Gastrocnemius medialis (tissue), 4 donors: ENCODE measurements at places on chromosomes 7 and 10. TPM values are rescaled to one million over a fixed set of nuclear protein-coding genes. Genes with fewer than 3 reads are reported as not detected.

DNA sequence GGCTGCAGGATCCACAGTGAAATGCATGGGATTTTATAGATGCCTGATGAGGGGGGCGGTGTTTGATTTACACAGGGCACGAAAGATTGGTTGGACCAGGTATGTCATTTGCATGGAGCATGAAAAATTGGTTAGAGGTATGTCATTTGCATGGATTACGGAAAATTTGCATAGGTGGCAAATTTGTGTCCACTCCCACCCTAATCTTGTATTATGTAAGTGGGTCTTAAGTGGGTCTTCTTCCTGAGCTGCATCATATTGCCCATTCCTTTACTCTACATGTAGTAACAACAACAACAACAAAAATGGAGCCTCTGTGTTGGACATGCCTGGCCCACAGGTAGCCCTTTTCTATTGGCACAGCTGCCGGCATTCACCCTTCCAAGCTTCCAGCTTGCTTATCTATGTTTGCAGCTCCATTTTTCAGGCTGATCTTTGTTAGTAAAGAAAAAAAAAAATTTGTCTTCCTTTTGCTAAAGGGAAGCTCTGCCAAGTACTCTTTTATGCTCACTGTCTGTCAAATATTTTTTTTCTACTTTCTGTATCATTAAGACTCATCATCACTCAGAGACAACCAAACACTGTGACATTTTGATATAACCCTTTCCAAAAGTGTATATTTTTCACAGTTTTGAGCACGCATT is 10.3 kb upstream of the ZNF273 start:
- peaks cover 18% of the 10 kb centered on the region for H3K4me1 ChIP-seq
- H3K27me3 ChIP-seq: no peaks in the 10 kb centered on the region
- DNase-seq: no peak
- H3K36me3 ChIP-seq: no peaks in the 10 kb centered on the region
- no peak overlapping the region for H3K4me3 ChIP-seq

- no peaks in the 10 kb centered on the region for H3K4me1 ChIP-seq
- H3K27me3 ChIP-seq: no peaks in the 10 kb centered on the region
- no peak overlapping the region for H3K4me3 ChIP-seq
- DNase-seq: no peak
- H3K27ac ChIP-seq: no peak overlapping the region
- no peaks in the 10 kb centered on the region for H3K36me3 ChIP-seq
Measured at GRCh38 chr10:86091216-86091615, 275.4 kb downstream of the GRID1 start.

GRCh38 chr10:109205929-109206585 is 717.3 kb downstream of the XPNPEP1 start:
- no peak for DNase-seq
- no peaks in the 10 kb centered on the region for H3K36me3 ChIP-seq
- no peaks in the 10 kb centered on the region for H3K27me3 ChIP-seq
- no peak overlapping the region for H3K4me3 ChIP-seq
- H3K4me1 ChIP-seq: no peaks in the 10 kb centered on the region

Gene CABCOCO1
- total RNA-seq: not detected

Gene SPAM1
- not detected for total RNA-seq

- no peaks in the 10 kb centered on the region for H3K36me3 ChIP-seq
- H3K27ac ChIP-seq: no peak overlapping the region
- DNase-seq: no peak
- H3K4me1 ChIP-seq: peaks cover 7% of the 10 kb centered on the region
Measured at GRCh38 chr7:88116235-88116795, 103.5 kb downstream of the SRI start.

Gene RAPGEF5
- total RNA-seq: 8.1 TPM

GRCh38 chr10:24417053-24417452 is 208.1 kb downstream of the KIAA1217 start:
- H3K36me3 ChIP-seq: no peaks in the 10 kb centered on the region
- no peak for DNase-seq
- peak overlapping the region; percentile 94 for H3K27ac ChIP-seq
- no peak overlapping the region for H3K4me3 ChIP-seq
- H3K4me1 ChIP-seq: peaks cover 34% of the 10 kb centered on the region

DNA sequence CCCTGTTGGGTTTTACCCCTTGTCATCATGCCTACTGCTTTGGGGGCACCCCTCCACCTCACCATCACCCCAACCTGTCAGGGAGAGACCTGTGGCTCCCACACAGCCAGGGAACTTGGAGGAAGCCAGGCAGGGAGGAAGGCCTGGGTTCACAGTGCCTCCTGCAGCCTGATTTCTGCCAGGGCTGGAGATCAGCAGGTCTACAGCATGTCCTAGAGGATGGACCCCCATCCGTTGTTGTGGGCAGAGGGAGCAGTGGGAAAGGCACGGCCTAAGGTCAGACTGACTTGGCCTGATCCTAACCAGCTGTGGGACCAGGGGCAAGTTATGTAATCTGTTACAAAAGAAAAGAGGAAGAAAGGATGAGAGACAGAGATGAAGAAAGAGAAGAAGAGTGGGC is 28.2 kb downstream of the ZCCHC24 start:
- no peak overlapping the region for H3K27ac ChIP-seq
- no peaks in the 10 kb centered on the region for H3K27me3 ChIP-seq

DNA sequence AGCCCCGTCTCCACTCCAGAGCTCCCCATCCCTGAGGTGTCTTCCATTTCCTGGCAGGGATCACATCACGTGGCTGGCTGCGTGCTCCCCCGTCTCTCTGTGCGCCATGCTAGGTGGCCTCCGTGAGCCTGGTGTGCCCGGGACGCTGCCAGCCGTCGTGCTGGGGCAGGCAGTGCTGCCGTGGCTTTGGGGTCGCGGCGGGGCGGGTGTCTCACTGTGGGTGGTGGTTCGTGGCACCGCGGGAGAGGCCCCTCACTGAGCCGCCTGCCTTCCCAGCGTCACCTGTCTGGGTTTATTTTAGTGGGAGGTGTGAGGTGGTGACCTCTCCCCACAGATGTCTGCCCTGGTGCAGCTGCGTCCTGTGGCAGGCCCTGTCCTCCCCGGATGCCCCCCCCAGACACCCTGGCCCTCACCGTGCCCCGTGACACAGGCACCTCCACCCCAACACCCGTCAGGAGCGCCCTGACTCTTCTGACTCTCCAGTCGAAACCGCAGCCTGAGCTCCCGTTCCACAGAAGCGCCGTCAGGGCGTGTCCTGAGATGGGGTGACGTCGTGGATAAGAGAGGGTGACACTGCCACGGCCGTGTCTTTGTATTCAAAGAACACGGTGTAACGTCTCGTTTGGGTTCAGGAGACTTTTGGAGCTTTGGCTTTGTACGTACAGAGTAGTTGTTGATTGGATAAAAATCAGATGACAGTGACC is 18.0 kb downstream of the GET4 start:
- H3K27me3 ChIP-seq: no peaks in the 10 kb centered on the region
- DNase-seq: no peak
- no peaks in the 10 kb centered on the region for H3K4me1 ChIP-seq
- no peak overlapping the region for H3K27ac ChIP-seq
- no peak overlapping the region for H3K4me3 ChIP-seq

- H3K4me3 ChIP-seq: no peak overlapping the region
- H3K36me3 ChIP-seq: no peaks in the 10 kb centered on the region
- peak overlapping the region; percentile 94 for H3K27ac ChIP-seq
Measured at GRCh38 chr7:36048141-36048901, 104.7 kb upstream of the EEPD1 start.

GRCh38 chr7:94056796-94057207 is 52.6 kb upstream of the BET1 start:
- no peak overlapping the region for H3K27ac ChIP-seq
- no peaks in the 10 kb centered on the region for H3K27me3 ChIP-seq
- no peaks in the 10 kb centered on the region for H3K36me3 ChIP-seq
- H3K4me1 ChIP-seq: no peaks in the 10 kb centered on the region
- H3K4me3 ChIP-seq: no peak overlapping the region

DNA sequence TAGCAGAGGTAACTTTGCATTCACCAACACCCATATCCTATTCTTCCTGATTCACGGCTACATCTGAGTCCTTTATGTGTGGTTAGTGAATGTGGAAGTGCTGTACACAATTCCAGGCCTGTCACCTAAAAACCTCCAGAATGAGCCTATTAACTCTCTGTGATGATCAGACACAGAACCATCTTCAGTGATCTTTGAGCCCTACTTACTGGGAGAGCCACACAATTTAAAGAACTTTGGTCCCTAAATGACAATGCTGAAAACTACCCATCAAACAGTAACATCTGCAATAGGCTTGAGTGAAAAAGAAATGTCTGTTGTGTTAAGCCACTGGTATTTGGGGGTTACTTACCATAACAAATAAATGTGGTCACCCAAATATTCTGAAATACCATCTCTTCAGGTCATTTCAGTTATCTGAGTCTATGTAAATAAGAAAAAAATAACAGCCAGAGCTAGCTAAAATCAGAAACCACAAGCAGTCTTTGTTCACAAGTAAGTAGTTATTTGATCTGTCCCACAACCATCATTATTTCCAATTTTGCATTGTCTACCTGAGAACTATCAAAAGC is 145.7 kb downstream of the HGF start:
- no peaks in the 10 kb centered on the region for H3K4me1 ChIP-seq
- H3K27me3 ChIP-seq: no peaks in the 10 kb centered on the region
- no peak overlapping the region for H3K27ac ChIP-seq
- no peak overlapping the region for H3K4me3 ChIP-seq

DNA sequence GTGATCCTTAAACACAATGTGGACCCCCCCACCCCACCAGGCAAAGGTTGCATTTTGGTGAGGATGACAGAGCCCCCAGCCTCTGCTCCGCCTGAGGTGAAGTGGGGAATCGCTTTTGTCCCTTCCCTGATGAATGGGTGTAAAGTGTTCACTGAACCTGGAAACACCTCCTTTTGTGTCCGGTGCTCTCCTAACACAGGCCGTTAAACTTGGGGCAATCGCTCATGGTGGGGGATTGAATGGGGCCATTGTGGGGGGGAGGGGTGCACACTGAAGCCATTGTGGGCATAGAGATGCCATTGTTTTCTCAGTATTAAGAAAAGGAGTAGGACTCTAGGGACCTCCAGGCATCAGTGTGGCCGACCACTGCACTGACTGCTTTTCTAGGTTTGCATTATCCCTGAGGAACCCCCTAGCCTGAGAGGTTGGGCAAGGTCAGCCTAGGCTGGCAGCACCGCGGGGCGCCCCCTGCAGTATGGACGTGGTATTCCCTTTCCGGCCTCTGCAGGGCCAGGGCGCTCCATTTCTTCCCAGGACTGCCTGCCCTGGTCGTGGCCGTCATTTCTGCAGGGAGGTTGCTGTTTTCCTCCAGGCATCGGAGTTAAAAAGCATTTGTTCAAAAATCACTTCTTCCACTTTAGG is 158.3 kb downstream of the TCF7L2 start:
- no peak overlapping the region for H3K4me3 ChIP-seq
- peaks cover 12% of the 10 kb centered on the region for H3K4me1 ChIP-seq
- no peaks in the 10 kb centered on the region for H3K27me3 ChIP-seq
- H3K36me3 ChIP-seq: no peaks in the 10 kb centered on the region
- no peak overlapping the region for H3K27ac ChIP-seq
- no peak for DNase-seq

DNA sequence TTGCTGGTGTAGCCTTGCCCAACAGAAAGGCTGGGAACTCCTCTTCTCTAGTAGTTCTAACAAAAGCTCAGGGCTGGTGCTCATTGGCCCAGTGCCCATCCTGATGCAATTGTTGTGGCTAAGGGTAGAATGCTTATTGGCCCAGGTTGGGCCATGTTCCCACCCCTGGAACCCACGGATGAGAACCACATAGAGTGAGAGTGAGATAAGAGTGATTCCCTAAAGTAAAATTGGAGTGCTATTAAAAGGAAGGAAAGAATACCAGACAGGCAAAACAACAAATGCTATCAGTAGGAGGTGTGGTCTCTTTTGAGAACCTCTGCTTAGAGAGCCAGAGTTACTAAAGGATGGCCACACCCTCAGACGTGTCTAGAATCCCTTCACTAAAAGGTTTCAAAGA is 49.2 kb downstream of the LGI1 start:
- no peak overlapping the region for H3K27ac ChIP-seq
- no peak for DNase-seq
- no peaks in the 10 kb centered on the region for H3K36me3 ChIP-seq
- H3K4me3 ChIP-seq: no peak overlapping the region
- H3K4me1 ChIP-seq: no peaks in the 10 kb centered on the region

Gene SPDYE16
- 0.31 TPM for total RNA-seq

GRCh38 chr10:123583639-123584418 is 82.3 kb upstream of the GPR26 start:
- H3K4me3 ChIP-seq: peak overlapping the region; percentile 13
- no peak overlapping the region for H3K27ac ChIP-seq
- H3K4me1 ChIP-seq: no peaks in the 10 kb centered on the region
- H3K27me3 ChIP-seq: peaks cover 10% of the 10 kb centered on the region
- peak; percentile 68 for DNase-seq

Gene TMEM213
- not detected for total RNA-seq

- H3K4me3 ChIP-seq: no peak overlapping the region
- H3K27ac ChIP-seq: no peak overlapping the region
- no peaks in the 10 kb centered on the region for H3K4me1 ChIP-seq
- no peaks in the 10 kb centered on the region for H3K27me3 ChIP-seq
- DNase-seq: no peak
Measured at GRCh38 chr7:67462781-67463191, 466.2 kb downstream of the TYW1 start.

DNA sequence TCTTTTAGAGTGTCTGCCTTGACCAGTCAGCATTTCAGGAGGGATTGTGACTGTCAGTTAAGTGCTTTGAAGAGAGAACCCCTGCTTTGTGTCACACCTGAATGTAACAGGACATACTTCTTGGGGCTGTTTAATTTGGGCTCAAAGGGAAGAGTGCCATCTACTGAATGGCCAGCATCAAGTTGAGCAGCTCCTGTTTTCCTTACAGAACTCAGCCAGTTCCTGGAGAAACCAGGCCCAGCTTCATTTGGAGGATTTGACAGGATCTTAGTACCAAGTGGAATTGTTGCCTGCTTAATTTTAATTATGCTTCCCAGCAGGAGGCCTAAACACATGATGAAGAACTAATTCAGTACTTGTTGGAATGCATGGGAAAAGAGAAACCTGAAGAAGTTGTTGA is 8.3 kb downstream of the ADD3 start:
- no peak overlapping the region for H3K4me3 ChIP-seq
- no peaks in the 10 kb centered on the region for H3K4me1 ChIP-seq
- DNase-seq: no peak
- no peaks in the 10 kb centered on the region for H3K27me3 ChIP-seq
- no peak overlapping the region for H3K27ac ChIP-seq

GRCh38 chr7:35482231-35482630 is 212.7 kb downstream of the HERPUD2 start:
- H3K4me3 ChIP-seq: no peak overlapping the region
- DNase-seq: no peak
- no peaks in the 10 kb centered on the region for H3K36me3 ChIP-seq

DNA sequence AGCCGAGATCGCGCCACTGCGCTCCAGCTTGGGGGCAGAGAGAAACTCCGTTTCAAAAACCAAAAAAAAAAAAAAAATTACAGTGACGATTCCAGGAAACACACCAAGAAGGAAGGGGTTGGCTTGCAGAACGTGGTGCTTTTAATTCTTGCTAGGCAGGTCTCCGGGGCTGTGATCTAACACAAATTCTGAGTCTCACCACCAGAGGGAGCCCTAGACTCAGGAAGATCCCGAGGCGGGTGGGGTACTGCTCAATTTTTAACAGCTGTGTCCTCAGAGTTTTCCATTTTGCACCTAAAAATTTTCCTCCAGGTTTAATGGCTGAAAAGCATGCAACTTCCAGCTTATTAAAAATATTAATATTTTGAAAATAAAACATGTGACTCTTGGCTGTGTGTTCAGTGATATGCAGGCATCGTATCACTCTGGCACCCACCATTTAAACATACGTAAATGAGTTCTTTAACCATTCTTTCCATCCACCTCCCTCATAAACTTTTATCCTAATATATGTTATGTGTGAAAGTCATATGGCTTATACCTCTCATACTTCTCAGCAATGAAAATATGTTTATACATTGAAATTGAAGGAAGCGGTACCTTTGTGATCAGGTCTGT is 26.5 kb upstream of the NUB1 start:
- peaks cover 6% of the 10 kb centered on the region for H3K4me1 ChIP-seq
- no peaks in the 10 kb centered on the region for H3K36me3 ChIP-seq
- no peak overlapping the region for H3K27ac ChIP-seq
- no peak overlapping the region for H3K4me3 ChIP-seq
- H3K27me3 ChIP-seq: no peaks in the 10 kb centered on the region
